ENCODE measurements at places on chromosomes 3 and 15.

DNA sequence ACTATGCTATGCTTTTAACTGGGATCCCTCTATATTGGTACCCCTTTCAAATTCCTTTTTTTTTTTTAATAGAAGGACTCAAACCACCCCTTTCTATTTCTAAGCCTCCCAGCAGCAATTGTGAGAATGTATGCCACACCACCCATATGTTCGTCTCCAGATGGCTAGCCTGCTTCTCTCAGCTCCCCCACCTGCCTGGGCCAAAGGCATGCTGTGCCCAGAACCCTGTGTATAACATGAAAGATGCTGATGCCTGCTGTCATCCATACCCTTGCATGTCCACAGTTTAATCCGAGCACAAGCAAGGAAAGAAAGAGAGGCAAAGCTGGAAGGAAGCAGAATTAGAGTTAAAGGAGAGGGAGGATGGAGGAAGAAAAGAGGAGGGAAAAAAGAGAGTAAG lies 159.5 kb upstream of the CNTN6 start:
- H3K27ac ChIP-seq: no peak overlapping the region
- H3K36me3 ChIP-seq: no peaks in the 10 kb centered on the region
- H3K27me3 ChIP-seq: no peaks in the 10 kb centered on the region
- no peak overlapping the region for H3K4me3 ChIP-seq
- no peaks in the 10 kb centered on the region for H3K4me1 ChIP-seq
- no peak for DNase-seq

DNA sequence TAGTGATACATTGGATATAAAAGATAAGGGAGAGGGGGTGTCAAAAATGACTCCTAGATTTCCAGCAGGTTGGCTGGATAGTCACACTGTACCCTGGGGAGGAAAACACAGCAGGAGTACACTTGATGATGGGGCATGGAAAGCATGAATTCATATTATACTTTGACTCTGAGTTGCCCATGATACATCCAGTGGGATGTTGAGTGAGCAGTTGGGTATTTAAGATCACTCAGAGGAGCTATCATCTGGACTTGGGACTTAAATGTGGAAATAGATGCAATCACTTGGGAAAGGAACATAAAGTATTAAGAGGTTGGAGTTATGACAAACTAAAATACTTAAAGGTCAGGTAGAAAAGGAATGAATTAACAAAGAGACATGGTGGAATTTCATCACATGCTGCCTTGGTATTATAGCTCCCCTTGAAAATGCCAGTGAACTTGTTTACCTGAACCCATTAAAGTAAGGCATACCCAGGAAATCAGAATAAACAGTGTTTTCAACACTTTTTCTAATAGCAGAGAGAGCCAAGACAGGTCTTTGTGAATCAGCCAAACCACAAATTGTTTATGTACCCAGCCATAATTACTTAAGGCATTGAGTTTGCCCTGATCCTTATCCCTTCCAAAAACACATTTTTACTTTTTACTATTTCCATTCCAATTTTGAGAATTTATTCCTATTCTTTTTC lies 49.9 kb upstream of the ABI3BP start:
- H3K4me3 ChIP-seq: no peak overlapping the region
- H3K4me1 ChIP-seq: no peaks in the 10 kb centered on the region
- H3K36me3 ChIP-seq: no peaks in the 10 kb centered on the region
- no peak overlapping the region for H3K27ac ChIP-seq
- no peak for DNase-seq
- H3K27me3 ChIP-seq: no peaks in the 10 kb centered on the region

- no peak overlapping the region for H3K4me3 ChIP-seq
- no peak overlapping the region for H3K27ac ChIP-seq
- DNase-seq: no peak
- no peaks in the 10 kb centered on the region for H3K27me3 ChIP-seq
- H3K36me3 ChIP-seq: no peaks in the 10 kb centered on the region
These were observed 81.2 kb upstream of the THBS1 start for GRCh38 chr15:39499681-39500080.

DNA sequence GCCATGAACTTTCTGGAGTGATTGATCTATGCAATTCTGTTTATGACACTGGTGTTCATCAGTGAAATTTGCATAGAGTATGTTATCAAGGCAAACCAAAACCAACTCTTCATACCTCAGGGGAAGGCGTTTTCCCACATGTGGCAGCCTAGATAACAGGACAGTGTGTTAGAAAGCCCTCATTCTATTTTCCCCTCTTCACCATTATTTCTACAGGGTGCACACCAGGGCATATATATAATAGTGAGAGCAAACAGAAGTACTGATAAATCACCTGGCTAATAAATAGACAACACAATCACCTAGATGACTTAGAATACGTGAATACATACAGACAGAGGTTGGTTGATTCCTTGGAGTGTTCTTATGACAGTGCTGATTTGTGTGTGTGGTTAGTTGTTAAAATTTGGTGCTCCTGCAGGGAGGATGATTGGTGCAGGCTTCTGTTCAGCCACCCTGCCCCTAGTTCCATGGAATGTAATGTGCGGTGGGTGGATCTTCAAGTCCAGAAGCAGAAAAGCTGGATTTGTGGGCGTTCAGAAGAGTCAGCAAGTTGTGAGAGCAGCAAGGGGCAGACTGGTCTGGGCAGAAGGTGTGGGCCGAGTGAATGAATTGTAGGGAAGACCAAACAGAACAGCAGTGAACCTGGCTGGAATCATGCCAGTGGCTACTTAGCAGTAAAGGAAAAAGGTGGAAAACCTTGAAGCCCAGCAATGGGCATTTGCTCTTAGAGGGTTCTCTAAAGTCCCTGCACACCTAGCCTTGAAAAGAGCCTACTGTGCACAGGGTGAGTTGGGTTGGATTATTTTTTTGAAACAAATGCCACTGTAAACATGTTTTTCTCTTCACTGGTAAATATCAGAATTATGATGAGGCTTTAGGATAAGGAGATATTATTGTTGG lies 11.7 kb upstream of the RARRES1 start:
- H3K27ac ChIP-seq: no peak overlapping the region
- no peaks in the 10 kb centered on the region for H3K4me1 ChIP-seq
- H3K4me3 ChIP-seq: no peak overlapping the region
- H3K36me3 ChIP-seq: no peaks in the 10 kb centered on the region
- H3K27me3 ChIP-seq: no peaks in the 10 kb centered on the region
- DNase-seq: no peak

DNA sequence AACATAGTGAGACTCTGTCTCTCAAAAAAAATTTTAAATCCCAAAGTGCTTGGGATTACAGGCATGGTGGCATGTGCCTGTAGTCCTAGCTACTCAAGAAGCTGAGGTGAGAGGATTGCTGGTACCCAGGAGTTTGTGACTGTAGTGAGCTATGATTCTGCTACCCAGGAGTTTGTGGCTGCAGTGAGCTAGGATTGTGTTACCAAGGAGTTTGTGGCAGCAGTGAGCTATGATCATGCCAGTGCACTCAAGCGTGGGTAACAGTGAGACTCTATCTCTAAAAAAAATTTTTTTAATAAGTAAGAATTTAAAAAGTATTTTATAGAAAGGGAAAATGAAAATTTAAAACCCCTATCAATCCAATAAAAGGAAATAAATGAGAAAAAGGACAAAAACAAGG lies 69.5 kb downstream of the FAIM start:
- no peak overlapping the region for H3K27ac ChIP-seq
- DNase-seq: no peak
- peaks cover 2% of the 10 kb centered on the region for H3K4me1 ChIP-seq
- no peak overlapping the region for H3K4me3 ChIP-seq
- no peaks in the 10 kb centered on the region for H3K36me3 ChIP-seq

DNA sequence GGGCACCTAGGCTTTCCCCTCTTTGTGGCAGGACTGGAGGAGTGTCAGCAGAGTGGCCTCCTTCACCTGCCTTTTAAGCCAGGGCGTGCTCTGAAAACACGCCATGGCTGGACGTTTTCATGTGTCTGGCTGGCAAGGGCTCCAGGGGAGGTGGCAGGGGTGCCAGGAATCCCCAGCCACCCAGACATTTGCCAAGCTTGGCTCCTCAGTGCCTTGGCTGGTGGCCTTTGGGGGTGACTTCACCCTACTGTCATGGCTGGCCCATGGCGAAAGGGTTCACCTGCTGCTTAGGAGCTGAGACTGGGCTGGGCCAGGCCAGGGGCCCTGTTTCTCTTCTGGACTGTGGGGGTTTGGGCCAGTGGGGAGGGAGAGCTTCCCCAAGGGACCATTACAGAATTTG lies 17.6 kb downstream of the KLF13 start:
- no peaks in the 10 kb centered on the region for H3K27me3 ChIP-seq
- H3K4me1 ChIP-seq: peaks cover 77% of the 10 kb centered on the region
- DNase-seq: no peak
- H3K36me3 ChIP-seq: peaks cover under 1% of the 10 kb centered on the region
- H3K27ac ChIP-seq: peak overlapping the region; percentile 57
- H3K4me3 ChIP-seq: no peak overlapping the region

GRCh38 chr15:100940767-100941379 lies 21.7 kb downstream of the LRRK1 start:
- no peaks in the 10 kb centered on the region for H3K4me1 ChIP-seq
- no peak overlapping the region for H3K27ac ChIP-seq
- no peak overlapping the region for H3K4me3 ChIP-seq
- H3K27me3 ChIP-seq: no peaks in the 10 kb centered on the region
- H3K36me3 ChIP-seq: no peaks in the 10 kb centered on the region
- no peak for DNase-seq

DNA sequence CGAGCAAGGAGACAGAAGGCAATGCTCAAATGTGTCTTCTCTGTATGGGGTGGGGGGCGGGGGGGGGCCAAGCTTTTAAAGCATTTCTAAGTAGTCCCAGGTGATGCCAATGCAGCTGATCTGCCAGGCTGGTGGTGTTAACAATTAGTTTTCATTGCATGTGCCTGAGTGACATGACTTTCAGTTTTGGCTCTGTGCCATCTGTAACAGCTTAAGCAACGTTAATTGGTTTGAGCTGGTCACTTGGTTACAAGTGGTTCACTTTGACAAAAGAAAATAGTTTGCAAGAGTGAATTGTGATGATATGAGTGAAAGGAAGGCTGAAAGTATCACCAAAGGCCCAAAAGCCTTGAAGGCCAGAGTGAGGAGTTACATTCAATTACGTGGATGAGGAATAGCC lies 26.4 kb upstream of the LRIG1 start:
- DNase-seq: no peak
- H3K27me3 ChIP-seq: no peaks in the 10 kb centered on the region
- no peaks in the 10 kb centered on the region for H3K4me1 ChIP-seq
- no peak overlapping the region for H3K4me3 ChIP-seq
- no peak overlapping the region for H3K27ac ChIP-seq
- no peaks in the 10 kb centered on the region for H3K36me3 ChIP-seq

DNA sequence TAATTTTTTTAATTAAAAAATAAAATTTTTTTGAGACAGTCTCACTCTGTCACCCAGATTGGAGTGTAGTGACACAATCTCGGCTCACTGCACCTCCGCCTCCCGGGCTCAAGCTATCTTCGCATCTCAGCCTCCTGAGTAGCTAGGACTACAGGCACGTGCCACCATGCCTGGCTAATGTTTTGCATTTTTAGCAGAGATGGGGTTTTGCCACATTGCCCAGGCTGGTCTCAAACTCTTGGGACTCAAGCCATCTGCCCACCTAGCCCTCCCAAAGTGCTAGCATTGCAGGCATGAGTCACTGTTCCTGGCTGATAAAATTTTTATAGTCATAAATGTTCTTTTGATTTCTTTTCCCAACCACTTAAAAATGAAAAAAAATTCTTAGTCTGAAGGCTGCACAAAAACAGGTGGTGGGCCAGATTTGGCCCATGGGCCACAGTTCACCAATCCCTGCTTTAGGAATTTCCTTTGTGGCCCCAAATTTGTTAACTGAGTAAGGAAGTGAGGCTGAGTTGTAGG lies 9.2 kb downstream of the UBA5 start:
- no peak for DNase-seq
- H3K36me3 ChIP-seq: peaks cover 10% of the 10 kb centered on the region
- no peak overlapping the region for H3K27ac ChIP-seq
- H3K4me1 ChIP-seq: no peaks in the 10 kb centered on the region

DNA sequence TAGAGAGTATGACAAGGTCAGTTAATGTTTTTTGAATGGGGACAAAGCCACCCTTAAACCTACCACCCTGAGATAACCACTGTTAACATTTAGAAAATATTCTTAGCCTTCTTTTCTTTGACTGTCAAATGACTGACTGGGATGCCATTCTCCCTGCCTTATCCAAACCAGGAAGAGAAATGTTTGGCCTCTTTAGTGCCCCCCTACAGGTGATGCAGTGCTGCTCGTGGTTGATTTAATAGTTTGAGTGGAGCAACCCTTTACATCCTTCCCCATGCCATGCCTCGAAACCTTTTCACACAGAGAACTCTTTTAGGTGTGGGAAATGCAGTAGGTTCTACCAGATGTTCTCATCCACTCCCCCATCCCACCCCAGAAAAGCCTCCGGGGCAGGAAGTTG lies 38.7 kb upstream of the UMPS start:
- no peaks in the 10 kb centered on the region for H3K4me1 ChIP-seq
- no peaks in the 10 kb centered on the region for H3K27me3 ChIP-seq
- H3K27ac ChIP-seq: no peak overlapping the region

DNA sequence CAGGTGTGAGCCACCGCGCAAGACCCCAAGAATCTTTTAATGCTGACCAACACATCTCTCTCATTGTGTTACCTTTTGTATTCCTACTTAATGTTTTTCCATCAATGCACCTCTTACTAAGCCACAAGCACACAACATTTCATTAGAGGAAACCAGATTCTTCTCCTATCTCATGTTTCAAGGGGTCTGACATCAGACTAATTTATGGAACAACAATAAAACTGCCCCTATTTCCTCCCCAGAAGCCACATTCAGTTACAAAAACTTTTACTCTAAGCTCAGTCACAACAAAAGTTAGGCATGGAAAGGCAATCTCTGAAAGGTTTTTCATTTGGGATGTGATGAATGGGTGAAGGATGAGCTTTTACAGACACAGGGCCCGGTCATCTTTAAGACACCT lies 251.8 kb downstream of the MAGI1 start:
- no peak overlapping the region for H3K4me3 ChIP-seq
- H3K36me3 ChIP-seq: no peaks in the 10 kb centered on the region
- H3K4me1 ChIP-seq: no peaks in the 10 kb centered on the region
- H3K27ac ChIP-seq: no peak overlapping the region

GRCh38 chr3:28745916-28746617 lies 397.4 kb upstream of the AZI2 start:
- no peaks in the 10 kb centered on the region for H3K36me3 ChIP-seq
- H3K27ac ChIP-seq: no peak overlapping the region
- no peak overlapping the region for H3K4me3 ChIP-seq
- no peaks in the 10 kb centered on the region for H3K4me1 ChIP-seq
- H3K27me3 ChIP-seq: no peaks in the 10 kb centered on the region

- no peak overlapping the region for H3K27ac ChIP-seq
- H3K27me3 ChIP-seq: no peaks in the 10 kb centered on the region
- no peak for DNase-seq
- no peak overlapping the region for H3K4me3 ChIP-seq
- no peaks in the 10 kb centered on the region for H3K36me3 ChIP-seq
- no peaks in the 10 kb centered on the region for H3K4me1 ChIP-seq
These were observed 355.5 kb downstream of the LRTM1 start for GRCh38 chr3:54572197-54572895.

GRCh38 chr3:156483426-156483825 lies 71.5 kb downstream of the SSR3 start:
- no peaks in the 10 kb centered on the region for H3K4me1 ChIP-seq
- no peak overlapping the region for H3K27ac ChIP-seq
- H3K27me3 ChIP-seq: no peaks in the 10 kb centered on the region
- no peak overlapping the region for H3K4me3 ChIP-seq

- H3K36me3 ChIP-seq: peaks cover 3% of the 10 kb centered on the region
- no peak overlapping the region for H3K27ac ChIP-seq
- no peaks in the 10 kb centered on the region for H3K27me3 ChIP-seq
- DNase-seq: no peak
These were observed 55.1 kb downstream of the GPR160 start for GRCh38 chr3:170092907-170093306.
